ENCODE measurements at places on chromosomes 16 and 17. TPM values are rescaled to one million over a fixed set of nuclear protein-coding genes. Genes with fewer than 3 reads are reported as not detected.

FZD2 gene
- total RNA-seq: 7.7 TPM

PMFBP1 gene
- total RNA-seq: 0.66 TPM

SKAP1 gene
- 5.4 TPM for total RNA-seq

GRCh38 chr16:67407788-67408452 lies 8.4 kb downstream of the ZDHHC1 start:
- no peak for DNase-seq

- DNase-seq: peak; percentile 34
Observed at GRCh38 chr16:81204798-81205680, 33.5 kb upstream of the BCO1 start.

DNA sequence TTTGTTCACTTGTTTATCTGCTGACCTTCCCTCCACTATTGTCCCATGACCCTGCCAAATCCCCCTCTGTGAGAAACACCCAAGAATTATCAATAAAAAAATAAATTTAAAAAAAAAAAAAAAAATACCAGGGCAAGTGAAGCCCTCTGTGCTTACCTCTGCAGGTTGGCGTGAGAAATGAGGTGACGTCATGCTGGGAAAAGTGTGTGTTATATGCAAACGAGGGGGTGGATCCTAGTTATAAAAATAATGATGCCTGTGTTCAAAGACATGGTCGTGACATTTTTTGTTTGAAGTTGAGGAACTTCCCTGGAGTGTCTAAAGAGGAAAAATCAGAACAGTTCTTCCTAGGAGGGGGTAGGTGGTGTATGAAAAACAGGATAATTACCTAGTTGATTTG lies 20.2 kb downstream of the TMC7 start:
- no peak for DNase-seq

- DNase-seq: no peak
Observed at GRCh38 chr17:76088868-76089576, 10.0 kb downstream of the ZACN start.

GRCh38 chr17:55774846-55775271 lies 24.0 kb downstream of the PCTP start:
- no peak for DNase-seq

GRCh38 chr17:78140169-78141051 lies 5.8 kb upstream of the C17orf99 start:
- DNase-seq: peak; percentile 91

DNA sequence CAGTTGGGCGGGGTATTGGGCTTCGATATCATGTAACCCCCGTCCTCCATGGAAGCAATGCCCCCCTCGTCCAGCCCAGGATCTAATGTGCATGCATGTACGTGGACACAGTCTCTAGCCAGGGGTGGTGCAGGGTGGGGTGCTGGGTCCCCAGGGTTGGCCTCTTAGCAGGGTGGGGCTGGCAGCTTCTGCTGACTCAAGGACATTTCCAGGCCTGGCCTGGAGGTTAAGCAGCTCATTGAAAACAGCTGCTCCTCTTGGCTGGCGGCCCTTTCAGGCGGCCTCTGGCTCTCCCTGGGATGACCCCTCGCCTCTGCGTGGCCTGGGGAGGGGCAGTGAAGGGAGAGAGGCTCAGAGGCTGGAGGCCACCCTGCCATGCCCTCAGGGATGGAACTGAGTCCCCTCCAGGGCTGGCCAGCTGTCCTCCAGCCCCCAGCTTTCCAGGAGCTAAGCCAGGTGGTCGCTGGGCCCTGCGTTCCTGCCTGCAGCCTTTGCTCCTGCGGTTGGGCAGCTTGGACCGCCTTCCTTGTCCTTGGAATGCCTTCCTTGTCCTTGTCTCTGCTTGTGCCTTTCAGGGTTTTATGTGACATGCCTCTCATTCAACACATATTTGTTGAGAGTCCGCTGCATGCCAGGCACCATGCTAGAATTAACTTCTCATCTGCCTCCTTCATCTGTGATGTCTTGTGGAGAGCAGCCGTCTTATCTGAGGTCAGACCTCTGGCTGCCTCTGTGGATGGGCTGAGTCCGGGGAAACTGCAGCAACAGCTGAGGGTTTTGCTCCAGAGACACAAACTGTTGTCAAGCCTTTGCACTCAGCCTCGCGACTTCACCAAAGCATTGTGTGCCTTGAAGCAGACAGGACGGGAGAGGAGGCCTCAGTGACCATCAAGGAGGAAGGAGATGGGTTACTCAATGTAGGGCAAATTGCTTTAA lies 26.6 kb downstream of the MRC2 start:
- peak; percentile 37 for DNase-seq

DNA sequence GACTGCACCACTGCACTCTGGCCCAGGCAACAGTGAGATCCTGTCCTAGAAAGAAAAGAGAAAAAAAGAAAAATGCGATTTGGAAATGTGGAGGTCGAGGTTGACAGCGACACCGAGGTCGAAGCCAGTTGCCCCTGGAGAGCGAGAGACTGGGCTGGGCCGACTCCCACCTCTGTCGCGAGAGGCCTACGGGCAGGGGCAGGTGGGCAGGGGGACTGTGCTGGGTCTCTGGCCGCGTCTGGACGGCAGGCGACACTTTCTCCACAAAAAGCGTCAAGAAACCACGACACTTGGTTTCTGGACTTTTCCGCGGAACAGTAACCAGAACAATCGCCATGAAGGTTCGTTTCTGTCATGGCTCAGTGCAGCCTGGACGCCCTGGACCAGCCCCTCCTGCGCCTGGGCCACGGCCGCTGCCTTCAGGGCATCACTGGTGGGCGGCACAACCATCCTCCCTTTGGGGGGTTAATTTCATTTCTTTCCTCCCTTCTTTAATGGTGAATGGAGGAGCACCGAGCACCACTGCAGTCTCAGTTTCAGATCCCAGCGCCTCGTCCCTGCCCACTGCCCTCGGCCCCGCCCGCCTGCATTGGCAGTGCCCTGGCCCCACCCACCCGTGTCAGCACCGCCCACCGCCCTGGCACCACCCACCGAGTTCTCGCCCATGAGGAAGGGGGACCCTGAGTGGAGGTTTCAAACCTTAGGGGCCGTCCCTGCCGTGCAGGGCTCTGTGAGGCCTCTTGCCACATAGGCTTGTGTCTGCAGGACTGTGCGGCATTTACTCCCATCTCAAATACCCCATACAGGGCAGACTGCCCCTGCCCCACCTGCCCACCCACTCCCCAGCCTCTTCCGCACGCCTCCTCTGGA lies 18.5 kb upstream of the CDH15 start:
- no peak for DNase-seq

Data from mucosa of gallbladder (tissue), 1 donor.